ENCODE measurements at places on chromosomes 5 and 9. TPM values are rescaled to one million over a fixed set of nuclear protein-coding genes. Genes with fewer than 3 reads are reported as not detected.

Gene CAMK4
- total RNA-seq, result 141 TPM

Gene HAPLN1
- 7.2 TPM for total RNA-seq

Gene GNA14
- 0.94 TPM for total RNA-seq

Gene ADCY2
- total RNA-seq, result 23.2 TPM

Gene NR3C1
- 18.5 TPM for total RNA-seq

Gene DAB2IP
- total RNA-seq, result 21.9 TPM

Gene EPB41L4A
- 32.2 TPM for total RNA-seq

Gene PRLR
- 3.8 TPM for total RNA-seq

Gene HRCT1
- total RNA-seq, result 0.63 TPM

Gene PCDH1
- total RNA-seq, result 55.4 TPM

Gene CCNJL
- total RNA-seq, result 4.4 TPM

Gene OGN
- total RNA-seq, result 1.6 TPM

Gene PCDHA2
- 20.3 TPM for total RNA-seq

Gene NFIB
- 240 TPM for total RNA-seq

Gene SWI5
- 6.6 TPM for total RNA-seq

Gene UBE2QL1
- 52.3 TPM for total RNA-seq

Gene ECSCR
- total RNA-seq, result 4.7 TPM

Gene DPYSL3
- total RNA-seq, result 1,294 TPM

Gene EGR1
- 0.94 TPM for total RNA-seq

Gene GDA
- total RNA-seq, result 36.0 TPM

Gene CRHBP
- 2.8 TPM for total RNA-seq

Gene UGT3A1
- total RNA-seq, result not detected

Gene PCDHGA9
- 38.2 TPM for total RNA-seq

Gene BTNL3
- total RNA-seq, result not detected

Gene GPX8
- total RNA-seq, result 0.63 TPM

Gene PHF24
- 40.1 TPM for total RNA-seq

Gene SOX30
- total RNA-seq, result not detected

Gene TMC1
- total RNA-seq, result 0.94 TPM

Gene JAK2
- 39.8 TPM for total RNA-seq

Gene SOHLH1
- total RNA-seq, result not detected

Gene ARID3C
- total RNA-seq, result 0.63 TPM

Gene ZFP2
- total RNA-seq, result 10.3 TPM

Gene APC
- total RNA-seq, result 494 TPM

Gene AK8
- 1.6 TPM for total RNA-seq

Gene LRRC19
- under 0.01 TPM for total RNA-seq

Gene KCTD16
- total RNA-seq, result 28.5 TPM

Gene PSD2
- 22.8 TPM for total RNA-seq

Gene FREM1
- total RNA-seq, result 4.7 TPM

Gene TTC16
- not detected for total RNA-seq

Gene TLR4
- 4.1 TPM for total RNA-seq

Gene SPATA6L
- 13.8 TPM for total RNA-seq

Gene DMRT3
- total RNA-seq, result not detected

Gene C1QTNF3
- 30.4 TPM for total RNA-seq

Gene SHC3
- total RNA-seq, result 68.9 TPM

Gene IL5
- not detected for total RNA-seq
